Islet precursor cell (in vitro differentiated cells): ENCODE measurements at places on chromosomes 4 and X.
A peak's percentile ranks its signal among the peaks of the same experiment; 100 is the strongest.

DNA sequence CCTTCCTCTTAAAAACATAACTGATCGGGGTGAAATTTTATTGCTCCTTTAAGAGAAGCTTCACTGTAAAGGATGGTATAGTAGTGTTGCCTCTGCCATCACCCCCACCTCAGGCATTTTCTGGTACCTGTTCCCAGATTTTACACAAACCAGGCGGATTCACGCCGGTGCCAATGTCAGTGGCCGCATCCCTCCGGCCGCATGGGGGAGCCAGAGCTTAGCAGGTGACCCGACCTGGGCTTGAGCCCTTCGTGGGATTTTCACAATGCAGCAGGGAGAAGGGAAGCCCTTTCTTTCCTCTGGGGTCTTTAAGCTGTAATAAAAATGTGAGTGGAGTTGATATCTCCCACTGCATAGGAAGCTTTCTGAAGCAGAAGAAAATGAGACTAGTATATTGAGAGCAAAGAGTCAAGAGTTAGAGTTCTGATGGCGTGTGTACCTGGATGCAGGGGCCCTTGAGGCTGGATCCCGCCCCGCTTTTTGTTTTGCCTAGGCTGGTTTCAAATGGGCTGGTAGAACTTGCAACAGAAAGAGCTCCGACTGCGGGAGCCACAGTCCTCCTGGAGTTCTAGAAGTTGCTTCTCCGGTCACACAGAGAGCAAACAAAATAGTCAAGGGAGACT, 59.4 kb downstream of the POLR2B start:
- DNase-seq: peak; percentile 86

DNA sequence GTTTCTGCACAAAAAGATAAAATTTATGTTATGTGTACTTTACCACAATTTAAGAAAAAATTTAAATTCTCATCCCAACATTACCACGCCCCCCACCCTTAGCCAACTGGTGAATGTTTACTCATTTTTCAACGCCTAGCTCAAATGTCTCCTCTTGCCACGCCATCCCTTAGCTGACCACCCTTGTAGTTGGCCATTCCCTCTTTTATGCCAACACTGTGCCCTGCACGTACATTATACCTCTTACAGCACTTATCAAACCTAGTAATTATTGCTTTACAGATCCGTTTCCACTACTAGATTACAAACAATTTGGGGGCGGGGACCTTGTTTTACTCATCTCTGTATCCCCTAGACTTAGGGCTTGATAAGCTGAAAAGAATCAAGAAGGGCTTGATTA, 644 bp downstream of the ERCC6L start:
- DNase-seq: no peak

DNA sequence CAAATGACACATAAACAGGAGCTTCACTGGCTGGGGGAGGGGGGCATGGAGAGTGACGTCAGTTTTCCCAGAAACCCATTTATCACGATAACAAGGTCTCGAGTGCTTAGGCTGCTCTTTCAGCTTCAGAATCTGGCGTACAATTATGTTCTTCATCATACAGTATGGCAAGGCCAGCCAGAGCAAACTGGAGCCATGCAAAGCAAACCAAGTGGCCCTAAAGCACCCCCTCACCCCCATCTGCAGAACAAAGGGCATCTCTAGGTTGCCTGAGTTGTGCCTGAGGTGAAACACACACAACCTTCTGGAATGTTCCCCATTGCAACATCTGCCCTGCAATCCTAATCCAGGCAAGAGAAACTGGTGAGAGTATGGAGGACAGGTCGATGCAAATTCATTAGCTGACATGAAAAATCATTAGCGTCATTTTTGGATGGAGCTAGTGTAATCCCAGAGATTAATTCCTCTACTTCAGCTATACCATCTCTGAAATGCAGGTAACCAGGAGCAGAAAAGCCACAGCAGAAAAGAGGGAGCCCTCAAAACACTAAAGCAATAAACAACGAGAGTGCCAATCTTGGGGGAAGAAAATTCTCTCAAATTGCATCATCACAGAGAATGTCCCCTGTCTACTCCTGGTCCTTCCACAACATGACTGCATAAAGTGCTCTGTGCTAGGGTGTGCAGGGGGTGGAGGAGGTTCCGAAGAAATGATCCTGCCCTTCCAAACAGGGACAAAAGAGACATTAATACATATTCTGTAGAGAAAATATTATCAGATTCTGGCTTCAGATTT, 1.8 kb downstream of the SEPTIN6 start:
- peak; percentile 67 for DNase-seq

DNA sequence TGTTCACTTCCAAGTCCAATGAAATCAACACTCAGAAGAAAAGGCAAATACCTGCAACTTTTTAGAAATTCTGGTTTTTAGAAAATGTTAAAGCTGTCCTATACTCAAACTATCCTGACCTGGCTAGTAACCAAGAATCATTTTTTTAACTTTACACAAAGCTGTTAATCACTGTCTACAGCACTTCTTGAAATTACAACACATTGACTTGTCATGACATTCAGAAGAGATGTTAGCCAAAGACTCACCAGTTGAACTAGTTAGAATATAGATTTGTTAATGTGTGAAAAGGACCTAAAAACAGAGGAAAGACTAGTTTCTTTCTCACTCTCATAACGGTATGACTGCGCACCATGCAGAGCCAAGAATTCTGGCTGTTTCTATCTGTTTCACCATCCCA, 98.8 kb downstream of the COX18 start:
- no peak for DNase-seq

DNA sequence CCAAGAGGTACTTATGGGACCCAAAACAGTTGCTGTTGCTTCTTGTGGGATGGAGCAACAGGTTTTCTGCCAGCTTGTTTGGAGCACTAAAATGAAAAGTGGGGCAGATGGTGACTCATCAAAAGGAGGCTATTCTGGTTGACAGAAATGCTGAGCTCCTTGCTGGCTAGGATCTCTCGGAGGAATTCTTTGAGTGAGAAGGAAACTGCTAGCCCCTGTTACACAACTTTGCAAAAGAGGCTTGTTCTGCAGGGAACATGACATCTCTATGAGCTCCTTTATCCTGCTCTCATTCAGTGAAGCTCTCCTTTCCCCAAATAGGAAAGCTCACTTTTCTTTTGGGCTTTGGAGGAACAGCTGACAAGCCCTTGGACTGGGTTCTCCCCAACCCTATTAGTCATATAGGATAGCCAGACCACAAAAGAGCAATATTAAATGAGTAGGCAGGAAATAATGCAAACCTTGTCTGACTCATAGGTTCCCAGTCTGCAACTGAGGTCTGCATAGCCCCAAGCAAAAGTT, 108.3 kb downstream of the CDS1 start:
- DNase-seq: peak; percentile 81

DNA sequence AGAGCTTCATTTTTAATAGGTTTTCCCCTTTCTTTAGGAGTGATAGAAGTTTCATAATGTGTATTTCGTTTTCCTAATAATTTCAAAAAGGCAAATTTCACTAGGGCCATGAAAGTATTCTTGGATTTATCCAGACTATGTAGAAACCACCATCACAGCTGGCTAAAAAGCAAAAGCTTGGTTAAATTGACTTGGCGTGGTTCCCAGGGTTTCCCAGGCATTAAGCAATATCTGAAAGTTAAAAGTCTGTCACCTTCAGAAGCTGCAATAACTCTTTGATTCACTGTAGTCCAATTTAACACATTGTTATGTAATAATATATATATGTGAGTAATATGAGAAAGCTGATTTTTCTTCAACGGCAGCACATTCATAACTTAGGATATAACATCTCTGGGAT, 38.3 kb downstream of the NDNF start:
- no peak for DNase-seq

DNA sequence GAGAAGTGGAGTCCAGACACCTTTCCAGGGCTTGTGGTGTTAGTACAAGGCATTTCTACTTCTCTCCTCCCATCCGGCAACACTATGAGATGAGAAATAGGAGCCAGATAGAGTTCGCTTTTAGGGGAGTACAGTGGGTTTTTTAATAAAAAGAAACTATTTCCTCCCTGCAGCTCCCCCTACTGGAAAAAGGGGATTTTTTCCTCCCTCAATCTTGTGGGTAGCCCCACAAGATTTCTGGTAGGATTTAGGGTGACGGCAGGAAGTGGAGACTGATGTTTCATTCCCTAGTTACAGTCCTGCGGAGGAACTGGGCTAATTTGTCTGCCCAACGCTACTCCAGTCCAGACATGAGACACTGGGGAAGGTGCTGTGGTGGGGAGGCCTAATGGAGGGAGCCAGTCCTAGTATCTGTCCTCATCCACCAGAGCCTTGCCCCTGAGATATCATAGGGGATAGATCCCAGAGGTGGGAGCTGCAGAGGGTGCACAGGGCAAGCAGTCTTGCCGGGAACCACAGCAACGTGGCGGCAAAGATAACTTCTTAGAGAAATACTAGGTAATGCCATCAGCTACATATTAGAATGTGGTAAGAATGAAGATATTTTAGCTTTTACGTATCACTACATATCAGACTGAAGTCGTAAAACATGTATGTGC, 45.5 kb upstream of the PRKG2 start:
- DNase-seq: no peak

DNA sequence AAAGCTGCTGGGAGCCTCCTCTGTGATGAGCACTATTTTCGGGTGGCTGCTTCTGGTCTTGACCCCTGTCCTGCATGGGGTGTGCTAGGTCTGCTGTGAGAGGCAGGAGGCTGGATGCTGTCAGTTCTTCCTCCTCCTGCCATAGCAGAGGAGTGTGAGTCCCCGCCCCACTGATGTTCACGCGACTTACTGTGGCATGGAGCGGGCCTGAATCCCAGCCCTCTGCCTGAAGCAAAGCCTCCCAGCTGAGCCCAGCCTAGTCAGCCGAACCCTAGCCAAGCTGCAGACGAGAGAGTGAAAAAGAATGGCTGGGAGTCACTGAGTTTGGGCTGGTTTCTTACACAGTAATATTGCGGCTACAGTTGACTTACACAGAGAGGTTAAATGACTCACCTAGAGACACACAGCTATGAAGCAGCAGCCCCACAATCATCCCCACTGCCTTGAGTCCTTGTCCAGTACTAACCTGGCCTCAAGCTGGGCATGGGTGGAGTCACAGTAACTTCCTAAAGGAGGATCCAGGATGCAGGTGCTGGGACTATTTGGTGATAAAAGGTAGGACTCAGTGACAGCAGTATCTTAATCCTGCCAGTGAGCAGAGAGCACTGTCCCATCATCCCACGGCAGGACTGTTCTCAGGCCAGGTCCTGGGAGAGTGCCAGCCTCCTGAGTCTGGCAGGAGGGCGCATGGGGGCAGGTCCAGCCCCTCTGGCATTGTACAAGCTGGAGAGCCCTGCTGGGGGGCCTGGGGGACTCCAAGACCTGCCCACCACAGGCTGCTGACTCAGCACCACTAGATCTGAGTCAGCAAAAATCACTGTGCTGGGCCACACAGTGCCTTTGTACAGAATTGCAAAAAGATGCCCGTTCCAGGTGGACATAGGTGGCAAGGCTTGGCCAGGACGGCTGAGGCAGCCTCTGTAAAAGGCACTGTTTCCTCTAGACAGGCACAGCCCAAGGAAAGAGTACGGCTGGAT, 60.4 kb upstream of the CRMP1 start:
- peak; percentile 43 for DNase-seq

DNA sequence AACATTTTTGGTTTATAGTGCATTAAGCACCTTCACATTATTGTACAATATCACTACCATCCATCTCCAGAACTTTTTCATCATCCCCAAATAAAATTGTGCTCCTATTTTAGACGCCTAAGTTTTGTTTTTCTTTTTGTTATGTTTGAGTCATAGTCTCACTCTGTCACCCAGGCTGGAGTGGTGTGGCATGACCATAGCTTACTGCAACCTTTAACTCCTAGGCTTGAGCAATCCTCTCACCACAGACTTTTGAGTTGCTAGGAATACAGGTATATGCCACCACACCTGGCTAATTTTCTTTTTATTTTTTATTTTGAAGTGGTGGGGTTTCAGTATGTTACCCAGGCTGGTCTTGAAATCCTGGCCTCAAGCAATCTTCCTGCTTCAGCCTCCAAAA, 33.9 kb downstream of the PRSS12 start:
- DNase-seq: no peak

DNA sequence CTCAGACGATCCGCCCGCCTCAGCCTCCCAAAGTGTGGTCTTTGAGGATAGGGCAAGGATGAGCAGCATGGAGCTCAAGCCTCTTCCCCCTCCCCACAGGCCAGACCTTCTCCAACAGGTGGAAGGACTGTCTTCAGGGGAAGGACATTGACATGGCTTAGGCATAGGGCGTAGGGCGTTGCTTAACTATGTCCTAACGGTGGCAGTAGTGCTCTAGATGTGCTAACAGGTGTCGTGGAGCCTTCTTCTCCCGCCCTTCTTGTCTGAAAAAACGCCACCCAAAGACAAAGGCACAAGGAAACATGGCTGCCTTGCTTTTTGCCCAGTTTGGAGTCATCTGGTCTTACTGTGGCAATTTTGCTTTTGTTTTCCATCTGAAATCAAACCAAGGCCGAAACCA, 219.8 kb downstream of the OR13H1 start:
- DNase-seq: no peak

DNA sequence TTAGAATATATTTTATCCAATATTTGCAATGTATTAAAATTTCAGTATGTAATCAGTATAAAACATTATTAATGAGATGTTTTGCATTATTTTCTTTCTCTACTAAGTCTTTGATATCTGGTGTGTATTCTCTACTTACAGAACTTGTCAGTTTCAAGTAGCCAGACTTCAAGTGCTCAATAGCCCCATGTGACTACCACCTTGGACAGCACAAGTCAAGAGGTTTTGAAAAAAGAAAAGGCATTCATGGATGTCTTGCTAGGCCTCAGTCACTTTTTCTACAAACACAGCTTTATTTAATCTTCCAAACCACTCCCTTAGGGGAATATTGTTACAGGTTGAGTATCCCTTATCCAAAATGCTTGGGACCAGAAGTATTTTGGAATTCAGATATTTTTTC, 189.4 kb downstream of the QDPR start:
- DNase-seq: no peak

GRCh38 chrX:56268888-56269287, 36.7 kb downstream of the KLF8 start:
- DNase-seq: no peak

- peak; percentile 75 for DNase-seq
Observed at GRCh38 chr4:102678695-102679335, 82.0 kb downstream of the MANBA start.

DNA sequence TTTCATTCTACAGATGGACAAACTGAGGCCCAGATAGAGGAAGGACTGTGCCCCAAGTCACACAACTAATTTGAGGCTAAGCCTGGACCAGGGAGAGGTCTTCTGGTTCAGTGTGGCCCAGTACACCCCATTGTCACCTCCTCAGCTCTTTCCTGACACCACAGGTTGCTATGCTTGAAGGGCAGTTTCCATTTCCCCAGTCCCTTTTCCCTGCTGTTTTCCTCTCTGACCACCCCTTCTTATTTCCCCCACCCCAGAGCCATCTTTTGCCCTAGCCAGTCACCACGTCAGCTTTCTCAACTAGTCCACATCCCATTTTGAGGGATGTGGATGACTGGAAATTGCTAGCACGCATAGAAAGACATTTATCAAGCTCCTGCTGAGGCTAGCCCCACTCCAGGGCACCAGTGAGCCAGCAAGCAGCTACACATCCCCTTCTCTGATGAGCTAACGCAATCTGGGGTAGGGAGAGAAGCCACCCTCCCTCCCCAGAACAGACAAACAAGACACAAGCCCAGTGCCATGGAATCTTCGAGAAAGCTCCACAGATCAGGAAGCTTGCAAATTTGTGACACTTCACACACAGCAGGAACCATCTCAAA, 1.3 kb downstream of the GABRE start:
- DNase-seq: no peak

GRCh38 chr4:55249476-55249875, 96.6 kb upstream of the SRD5A3 start:
- no peak for DNase-seq

GRCh38 chr4:154634058-154634457, 21.6 kb upstream of the FGG start:
- DNase-seq: no peak
